ENCODE measurements at places on chromosomes 5 and 9.

- no peak for DNase-seq
These were observed 1.8 kb downstream of the CDKN2B-AS1 start for GRCh38 chr9:21996438-21996837.

DNA sequence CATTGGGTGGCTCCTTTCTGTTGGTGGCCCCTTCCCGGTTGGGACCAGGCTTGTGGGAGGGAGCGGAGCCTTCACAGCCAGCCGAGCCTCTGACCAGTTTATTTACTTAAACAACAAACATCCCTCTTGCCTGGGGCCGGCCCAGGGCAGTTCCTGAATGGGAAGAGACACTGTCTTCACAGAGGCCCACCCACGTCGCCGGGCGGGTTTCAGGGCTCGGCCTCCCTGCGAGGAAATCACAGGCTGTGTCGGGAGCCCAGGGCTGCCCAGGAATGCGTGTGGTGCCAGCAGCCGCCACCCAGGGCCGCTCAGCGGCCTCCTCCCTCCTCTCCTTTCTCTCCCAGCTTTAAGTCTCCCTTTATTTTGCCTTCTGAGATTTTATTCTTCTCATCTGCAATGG lies 132.5 kb downstream of the HSD17B3 start:
- DNase-seq = no peak

- no peak for DNase-seq
These were observed 27.2 kb downstream of the NEK6 start for GRCh38 chr9:124284940-124285441.

DNA sequence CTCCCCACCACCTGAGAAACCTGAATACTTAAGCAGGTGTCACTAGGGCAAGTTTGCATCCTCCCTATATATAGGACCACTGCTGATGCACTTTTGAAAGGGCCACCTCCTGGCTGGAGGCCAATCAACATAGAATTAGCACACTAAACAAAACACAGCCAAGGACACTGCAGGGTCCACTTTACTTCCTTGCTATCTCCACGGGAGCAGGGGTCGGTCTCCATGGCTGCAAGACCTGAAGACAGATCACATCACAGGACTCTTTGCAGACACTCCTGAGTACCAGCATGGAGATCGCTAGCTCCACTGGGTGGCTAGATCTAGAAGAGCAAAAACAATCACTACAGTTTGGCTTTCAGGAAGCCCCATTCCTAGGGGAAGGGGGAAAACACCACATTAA lies 72.3 kb downstream of the C9orf153 start:
- DNase-seq = no peak

DNA sequence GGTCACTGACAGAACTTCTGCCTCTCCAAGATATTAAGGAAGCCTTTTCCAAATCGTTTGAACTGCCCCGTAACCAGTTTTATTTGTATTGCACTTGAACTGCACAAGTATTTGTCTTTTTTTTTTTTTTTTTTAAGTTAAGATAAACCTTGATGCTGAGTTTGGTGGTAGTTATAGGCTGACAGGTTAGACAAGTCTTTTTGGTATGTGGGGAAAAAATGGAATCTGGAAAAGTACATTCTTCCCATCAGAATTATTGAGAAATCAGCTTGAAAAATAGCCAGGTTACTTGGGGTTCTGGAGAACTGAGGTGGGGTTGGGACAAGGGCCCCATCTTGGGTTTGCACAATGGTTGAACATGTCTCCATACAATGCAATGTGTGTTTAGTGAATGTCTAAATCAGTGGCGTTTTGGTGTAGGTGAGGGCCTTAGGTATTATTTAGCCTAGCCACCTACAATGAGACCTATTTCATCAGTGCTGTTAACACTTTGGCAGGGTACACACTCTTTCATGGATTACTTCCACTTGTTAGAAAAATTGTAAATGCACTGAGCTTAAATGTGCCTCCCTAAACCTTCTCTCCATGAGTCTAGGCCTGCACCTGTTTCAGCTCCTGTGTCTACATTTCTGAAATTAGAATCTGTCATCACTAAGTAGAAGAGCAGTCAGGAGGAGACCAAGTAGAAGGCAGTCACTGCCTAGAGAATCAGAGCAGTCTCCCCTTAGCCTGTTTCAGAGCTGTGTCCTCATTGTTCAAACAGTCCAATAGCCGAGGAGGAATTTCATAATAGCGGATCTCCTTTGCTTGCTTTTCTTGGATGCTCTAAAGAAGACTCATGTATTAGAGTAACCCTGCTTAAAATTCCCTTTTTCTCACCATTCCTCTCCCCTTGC lies 140.0 kb upstream of the HMHB1 start:
- DNase-seq = no peak

DNA sequence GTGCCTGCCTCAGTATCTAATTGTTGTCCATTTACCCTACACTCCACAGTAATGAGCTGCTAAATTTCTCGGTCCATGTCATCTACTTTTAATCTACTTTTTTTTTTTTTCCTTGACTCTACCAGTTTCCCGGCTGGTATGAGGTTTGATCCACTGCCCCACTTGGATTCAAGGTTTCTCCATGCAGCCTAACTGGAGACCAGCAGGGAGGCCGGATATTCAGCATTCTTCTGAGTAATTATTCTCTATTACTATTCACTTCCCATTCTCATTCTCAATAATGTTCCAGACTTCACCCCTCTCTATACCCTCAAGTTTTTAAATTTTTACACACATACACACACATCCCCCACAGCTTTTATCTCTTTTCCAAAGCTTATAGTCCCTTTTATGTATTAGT lies 51.0 kb upstream of the SUSD1 start:
- no peak for DNase-seq

GRCh38 chr5:56557198-56557597 lies 258.2 kb upstream of the MAP3K1 start:
- DNase-seq = no peak

DNA sequence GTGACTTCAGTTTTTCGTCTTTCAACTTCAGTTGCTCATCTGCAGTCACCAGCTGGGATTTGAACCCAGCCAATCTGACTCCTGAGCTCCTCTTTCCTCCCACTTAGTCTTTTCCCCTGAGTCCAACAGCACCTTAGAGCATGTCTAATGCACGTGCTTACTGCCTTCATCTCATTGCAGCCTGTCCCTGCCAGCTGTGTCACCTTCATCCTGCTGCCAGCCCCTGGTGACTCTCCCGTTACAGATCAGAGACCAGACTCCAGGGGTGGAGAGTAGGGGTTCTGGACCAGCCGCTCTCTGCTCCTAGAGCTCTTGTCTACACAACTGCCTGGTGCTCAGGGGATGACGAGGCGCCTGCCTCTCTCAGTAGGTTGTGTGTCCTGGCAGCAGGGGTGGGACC lies 132.9 kb upstream of the LMX1B start:
- no peak for DNase-seq

DNA sequence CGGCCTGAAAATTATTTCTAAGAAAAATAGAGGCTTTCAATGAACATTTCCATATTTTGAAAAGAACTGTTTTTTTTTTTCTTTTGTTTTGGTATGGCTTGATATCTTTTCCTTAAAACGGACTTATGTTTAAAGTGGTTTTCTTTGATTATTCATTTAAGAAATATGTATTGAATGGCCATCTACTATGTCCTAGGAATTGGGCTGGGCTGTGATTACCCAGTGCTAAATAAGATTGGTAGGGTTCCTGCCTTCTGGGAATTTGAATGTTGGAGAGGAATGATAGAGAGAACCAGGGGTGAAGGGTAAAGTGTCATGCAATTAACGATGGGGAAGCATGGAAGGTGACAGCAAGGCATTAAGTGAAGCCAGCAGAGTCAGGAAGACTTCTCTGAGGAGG lies 33.2 kb downstream of the TNFSF8 start:
- no peak for DNase-seq

DNA sequence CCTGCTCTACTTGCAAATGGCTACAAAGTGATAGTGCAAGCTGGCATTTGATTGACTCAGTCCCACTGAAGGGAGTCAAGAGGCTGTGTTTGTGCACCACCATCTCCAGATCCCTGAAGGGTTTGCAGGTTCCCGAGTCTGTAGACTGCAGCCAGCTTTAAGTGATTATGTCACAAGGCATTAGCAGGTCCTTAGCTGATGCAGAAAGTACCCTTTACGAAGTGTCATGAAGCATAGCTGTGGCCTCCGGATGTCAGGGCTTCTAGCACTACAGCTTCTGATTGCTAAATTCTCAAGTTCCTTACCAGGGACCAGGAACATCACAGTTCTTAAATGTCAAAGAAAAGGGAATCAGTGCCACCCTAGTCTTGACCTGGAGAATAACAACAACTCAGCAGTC lies 311.3 kb upstream of the TRPC7 start:
- DNase-seq = no peak

- DNase-seq = no peak
These were observed 6.1 kb downstream of the REEP2 start for GRCh38 chr5:138444774-138445546.

GRCh38 chr5:21919414-21920022 lies 933.6 kb downstream of the CDH12 start:
- DNase-seq = no peak

DNA sequence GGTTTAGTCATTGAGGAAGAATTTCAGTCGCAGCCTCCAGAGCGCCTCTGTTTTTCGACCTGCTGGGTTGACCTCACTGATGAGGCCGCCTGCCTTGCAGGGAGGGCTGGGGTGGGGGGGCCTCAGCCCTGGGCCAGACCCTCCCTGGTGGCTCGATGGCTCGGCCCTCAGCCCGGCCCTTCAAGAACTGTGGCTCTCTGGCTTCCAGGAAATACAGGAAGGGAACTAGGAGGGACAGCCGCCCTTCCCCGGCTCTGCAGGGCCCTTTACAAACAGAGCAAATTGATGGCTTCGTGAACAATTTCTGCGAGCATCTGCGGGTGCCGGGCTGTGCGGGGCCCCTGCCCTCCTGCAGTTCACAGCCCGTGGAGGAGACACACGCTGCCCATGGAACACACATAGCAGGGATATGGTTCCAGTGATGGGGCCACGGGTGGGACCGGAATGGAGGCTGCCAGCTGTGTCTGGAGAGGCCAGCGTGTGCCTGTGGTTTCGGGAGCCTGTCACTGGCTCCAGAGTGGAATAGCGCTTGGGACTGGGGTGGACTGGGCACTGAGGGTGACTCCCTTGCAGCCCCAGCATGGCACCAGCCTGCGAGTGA lies 39.6 kb downstream of the COL5A1 start:
- DNase-seq = no peak

DNA sequence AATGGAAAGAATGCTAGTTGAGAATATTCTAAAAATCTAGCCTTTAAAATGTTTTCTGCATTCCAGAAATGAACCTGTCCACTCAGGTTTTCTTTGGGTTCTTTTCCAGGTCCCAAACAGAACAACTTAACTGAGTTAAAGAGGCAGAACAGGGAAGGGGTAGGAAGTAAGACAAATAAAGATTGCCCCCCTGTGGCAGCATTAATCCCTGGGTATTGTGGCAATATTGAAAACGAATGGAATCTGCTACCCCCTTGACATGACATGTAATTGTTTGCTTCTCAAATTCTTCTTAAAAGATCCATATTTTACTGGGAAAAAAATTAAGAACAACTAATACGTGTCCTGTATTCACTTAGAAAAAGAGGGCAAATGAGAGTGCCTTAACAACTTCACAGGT lies 9.3 kb upstream of the RBM22 start:
- DNase-seq = no peak

GRCh38 chr5:71651579-71651978 lies 64.4 kb downstream of the MCCC2 start:
- DNase-seq = no peak

- no peak for DNase-seq
These were observed 57.2 kb downstream of the MEF2C start for GRCh38 chr5:88825584-88826315.

- DNase-seq = no peak
These were observed 7.1 kb upstream of the NANS start for GRCh38 chr9:98049288-98050072.

DNA sequence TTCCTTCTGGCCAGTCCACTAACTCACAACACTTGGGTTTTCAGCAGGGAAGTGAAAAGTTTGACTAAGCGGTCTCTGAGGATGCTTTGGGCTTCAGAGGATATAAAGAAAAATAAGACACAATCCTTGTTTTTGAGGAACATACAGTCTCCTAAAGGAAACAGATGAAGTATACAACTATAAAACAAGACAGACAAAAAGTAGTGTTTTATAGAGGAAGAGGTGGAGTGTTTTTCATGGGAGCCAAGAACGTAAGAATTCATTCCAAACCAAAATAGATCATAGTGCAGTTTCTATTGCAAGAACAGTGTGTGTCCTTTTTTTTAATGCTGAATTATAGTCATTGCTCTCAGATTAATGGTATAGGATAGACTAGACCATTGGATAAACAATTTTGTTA lies 586.9 kb upstream of the BRINP1 start:
- no peak for DNase-seq

- DNase-seq = no peak
These were observed 1029.9 kb upstream of the WWC1 start for GRCh38 chr5:167261309-167262100.

- DNase-seq = no peak
These were observed 24.2 kb downstream of the CLPTM1L start for GRCh38 chr5:1320436-1321344.

DNA sequence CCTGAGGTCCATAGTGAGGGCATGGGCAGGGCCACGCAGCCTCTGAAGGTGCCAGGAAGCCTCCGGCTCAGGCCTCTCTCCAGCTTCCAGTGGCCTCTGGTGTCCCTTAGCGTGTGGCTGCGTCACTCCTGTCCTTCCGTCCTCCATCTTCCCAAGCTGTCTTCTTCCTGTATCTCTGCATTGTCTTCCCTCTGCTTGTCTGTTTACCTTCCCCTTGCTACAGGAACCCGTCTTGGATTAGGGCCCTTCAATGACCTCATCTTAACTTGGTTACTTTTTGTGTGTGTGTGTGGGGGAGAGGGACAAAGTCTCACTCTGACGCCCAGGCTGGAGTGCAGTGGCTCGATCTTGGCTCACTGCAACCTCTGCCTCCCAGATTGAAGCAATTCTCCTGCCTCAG lies 14.4 kb downstream of the ASS1 start:
- DNase-seq = no peak

- DNase-seq = peak; percentile 24
These were observed at the start of gene LIFR for GRCh38 chr5:38556599-38557307. Gene LIFR (minus strand): TSS chr5:38556646. CDS start chr5:38530647, 25,999 bp downstream.

DNA sequence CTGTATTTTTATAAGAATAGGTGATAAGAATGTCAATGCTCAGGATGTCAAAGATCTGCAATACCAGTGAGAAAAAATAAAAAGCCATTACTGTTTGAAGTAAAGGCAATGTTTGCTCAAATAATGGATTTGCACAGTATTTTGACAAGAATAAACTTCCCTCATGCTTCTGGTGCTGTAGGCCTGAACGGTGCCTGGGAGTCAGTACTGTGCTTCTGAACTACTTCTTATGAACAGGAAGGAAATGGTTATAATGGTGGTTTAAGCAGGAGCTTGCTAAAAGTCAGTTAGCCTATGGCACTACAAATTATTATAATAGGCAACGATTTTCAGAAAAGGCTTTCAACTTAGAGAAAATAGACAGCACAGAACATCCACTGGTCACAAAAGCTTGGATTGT lies 548.3 kb upstream of the CDH18 start:
- DNase-seq = no peak
